ENCODE measurements at places on chromosomes 2 and 18.

GRCh38 chr18:50011813-50012435, 183.0 kb downstream of the MYO5B start:
- no peak for DNase-seq

- DNase-seq, result no peak
Measured at GRCh38 chr18:74511823-74512222, 15.7 kb downstream of the CNDP2 start.

DNA sequence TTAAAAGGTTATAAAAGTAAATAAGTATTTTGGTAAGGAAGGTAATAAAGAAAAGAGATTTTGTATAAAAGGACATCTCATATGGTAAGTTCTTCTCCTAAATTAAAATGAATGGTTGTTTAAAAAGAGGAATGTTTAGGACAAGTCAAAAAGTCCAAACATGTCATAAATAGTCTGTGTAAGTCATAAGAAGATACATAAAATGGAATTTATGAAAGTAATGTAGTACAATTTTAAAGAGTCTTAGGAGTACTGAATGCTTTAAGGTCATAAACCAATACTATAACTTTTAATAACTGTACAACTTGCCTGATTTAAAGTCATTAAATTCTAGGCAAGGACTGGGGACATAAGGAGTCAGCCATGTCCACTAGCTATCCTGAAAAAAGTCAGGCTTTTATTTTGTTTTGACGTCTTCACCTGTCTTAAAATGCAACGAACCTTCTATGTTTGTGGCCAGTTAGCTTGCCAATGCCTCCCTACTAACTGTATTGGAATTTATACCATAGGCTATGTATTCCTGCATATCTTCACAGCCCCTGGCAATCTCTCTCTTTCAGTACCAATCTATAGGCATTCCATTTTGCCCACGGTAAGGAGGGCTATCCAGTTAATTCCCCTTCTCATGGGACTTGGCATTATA, 312.3 kb upstream of the LRRTM4 start:
- DNase-seq, result no peak

GRCh38 chr2:38466876-38467767, 90.0 kb upstream of the ATL2 start:
- DNase-seq, result no peak

GRCh38 chr18:69897397-69898108, 50.1 kb downstream of the CD226 start:
- no peak for DNase-seq

GRCh38 chr2:52936029-52936428, 831.6 kb upstream of the CHAC2 start:
- DNase-seq, result no peak

DNA sequence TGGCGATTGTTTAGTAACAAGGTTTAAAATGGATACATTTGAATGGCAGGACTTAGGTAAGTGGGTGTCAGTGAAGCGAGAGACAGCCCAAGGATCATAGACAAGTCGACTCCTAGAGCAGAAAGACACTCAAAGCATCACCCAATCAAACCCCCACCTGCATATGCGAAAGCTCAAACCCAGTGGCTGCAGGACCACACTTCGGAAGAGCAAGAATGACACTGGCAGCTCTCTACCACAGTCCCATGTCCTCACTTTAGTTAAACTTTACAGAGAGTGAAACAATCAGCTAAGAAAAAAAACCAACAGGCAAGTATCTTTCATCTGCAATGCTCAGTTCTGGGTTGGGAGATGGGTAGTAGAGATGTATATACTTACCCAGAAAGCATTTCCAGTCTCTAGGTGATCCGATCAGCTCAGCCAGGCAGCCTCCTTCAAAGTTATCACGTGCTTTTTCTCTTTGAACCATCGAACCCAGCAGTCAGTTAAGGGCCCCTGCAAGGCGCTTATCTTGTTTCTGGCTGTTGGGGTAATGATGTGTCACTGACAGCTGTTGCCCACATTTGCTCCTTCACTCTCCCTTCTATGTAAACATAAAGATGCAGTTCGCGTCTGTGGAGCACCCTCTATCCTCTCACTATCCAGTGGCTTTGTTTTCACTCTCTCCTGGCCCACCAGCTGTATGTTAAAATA, 357.5 kb upstream of the ID2 start:
- DNase-seq, result no peak

DNA sequence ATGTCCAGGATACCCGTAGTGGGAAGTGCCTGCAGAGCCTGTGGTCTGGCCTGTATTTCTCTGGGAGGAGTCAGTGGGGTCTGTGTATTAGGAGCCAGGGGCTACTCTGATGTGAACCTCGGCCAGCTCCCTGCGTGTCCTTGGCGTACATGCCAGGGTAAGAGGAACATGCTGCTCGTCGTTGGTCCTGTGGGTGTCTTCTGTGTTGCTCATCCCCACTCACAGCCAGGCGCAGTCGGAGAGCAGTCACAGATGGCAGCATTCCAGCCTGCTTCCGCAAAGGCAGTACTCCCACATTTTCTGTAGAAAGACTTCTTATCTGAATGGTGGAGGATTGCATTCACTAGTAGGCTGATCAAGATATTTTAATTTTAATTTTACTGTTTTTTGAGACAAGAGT, 84.9 kb downstream of the DGKD start:
- DNase-seq, result no peak

DNA sequence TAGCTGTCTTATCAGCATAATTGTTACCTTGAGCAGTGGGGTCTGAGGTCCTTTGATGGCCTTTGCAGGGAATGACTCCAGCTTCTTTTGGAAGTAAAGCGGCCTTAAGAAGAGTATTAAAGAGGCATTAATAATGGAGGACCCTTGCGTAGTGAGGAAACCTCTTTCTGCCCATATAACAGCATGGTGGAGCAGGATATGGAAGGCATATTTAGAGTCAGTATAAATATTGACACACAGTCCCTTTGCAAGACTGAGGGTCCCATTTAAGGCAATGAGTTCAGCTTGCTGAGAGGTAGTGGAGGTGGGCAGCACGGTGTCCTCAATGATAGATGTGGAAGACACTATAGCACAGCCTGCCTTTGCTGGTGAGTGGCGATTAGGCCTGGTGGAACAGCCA, 32.7 kb downstream of the NCL start:
- DNase-seq, result no peak

GRCh38 chr2:24824966-24825882, 32.0 kb downstream of the CENPO start:
- DNase-seq, result peak; percentile 13

DNA sequence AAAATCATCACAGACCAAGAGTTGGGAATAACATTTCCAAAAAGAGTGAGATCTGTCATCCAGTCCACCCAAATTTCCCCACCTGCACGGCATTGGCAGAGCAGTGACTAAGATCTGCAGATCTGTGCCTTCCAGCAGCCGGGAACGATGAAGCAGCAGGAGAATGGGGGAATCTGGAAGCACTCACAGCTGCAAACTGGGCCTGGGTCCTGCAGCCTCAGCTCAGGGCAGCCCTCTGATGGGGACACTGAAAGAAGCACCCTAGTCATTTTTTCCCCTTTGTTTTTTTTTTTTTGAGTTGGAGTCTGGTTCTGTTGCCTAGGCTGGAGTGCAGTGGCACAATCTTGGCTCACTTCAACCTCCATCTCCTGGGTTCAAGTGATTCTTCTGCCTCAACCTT, 4.4 kb upstream of the SAG start:
- no peak for DNase-seq

DNA sequence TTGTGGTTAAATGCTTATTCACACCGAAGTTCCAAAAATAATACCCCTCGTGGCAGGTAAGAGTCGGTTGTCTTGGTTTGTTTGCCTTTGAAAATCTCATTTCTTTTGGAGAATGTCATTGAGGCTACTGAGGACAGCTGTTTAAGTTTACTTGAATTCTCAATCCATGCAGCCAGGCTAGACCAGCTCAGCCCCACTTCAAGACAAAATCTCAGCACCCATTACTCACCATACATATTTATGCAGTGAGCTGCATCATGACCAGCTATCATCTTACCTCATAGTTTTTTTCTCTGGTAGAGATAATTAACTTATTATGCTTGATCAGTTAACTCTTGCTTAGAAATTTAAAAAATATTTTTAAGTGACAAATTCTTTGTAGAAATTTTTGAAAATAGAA, 115.9 kb downstream of the HAUS1 start:
- DNase-seq, result no peak

DNA sequence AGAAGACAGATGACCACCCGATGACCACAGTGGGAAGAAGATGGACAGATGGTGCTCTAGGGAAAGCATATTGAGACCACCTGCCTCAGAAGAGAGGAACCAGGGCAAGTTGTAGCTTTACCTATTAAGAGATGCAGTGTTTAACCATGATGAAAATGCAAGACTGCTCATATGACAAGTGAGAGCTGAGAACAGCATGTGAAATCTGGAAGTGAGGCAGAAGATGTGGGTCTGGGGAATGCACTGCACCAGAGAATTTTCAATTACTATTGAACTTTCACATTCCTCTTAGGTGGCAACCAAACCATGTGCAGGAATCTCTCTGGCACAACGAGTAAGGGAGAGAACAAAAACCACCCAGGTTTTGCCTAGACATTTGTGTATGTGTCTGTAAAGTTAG, 184.8 kb upstream of the CRIM1 start:
- no peak for DNase-seq

- no peak for DNase-seq
Measured at GRCh38 chr2:118834440-118834810, 13.0 kb downstream of the EN1 start.

GRCh38 chr2:128317181-128317898, 1.3 kb downstream of the HS6ST1 start:
- peak; percentile 8 for DNase-seq

- DNase-seq, result no peak
Measured at GRCh38 chr2:49219741-49220140, 65.4 kb upstream of the FSHR start.

DNA sequence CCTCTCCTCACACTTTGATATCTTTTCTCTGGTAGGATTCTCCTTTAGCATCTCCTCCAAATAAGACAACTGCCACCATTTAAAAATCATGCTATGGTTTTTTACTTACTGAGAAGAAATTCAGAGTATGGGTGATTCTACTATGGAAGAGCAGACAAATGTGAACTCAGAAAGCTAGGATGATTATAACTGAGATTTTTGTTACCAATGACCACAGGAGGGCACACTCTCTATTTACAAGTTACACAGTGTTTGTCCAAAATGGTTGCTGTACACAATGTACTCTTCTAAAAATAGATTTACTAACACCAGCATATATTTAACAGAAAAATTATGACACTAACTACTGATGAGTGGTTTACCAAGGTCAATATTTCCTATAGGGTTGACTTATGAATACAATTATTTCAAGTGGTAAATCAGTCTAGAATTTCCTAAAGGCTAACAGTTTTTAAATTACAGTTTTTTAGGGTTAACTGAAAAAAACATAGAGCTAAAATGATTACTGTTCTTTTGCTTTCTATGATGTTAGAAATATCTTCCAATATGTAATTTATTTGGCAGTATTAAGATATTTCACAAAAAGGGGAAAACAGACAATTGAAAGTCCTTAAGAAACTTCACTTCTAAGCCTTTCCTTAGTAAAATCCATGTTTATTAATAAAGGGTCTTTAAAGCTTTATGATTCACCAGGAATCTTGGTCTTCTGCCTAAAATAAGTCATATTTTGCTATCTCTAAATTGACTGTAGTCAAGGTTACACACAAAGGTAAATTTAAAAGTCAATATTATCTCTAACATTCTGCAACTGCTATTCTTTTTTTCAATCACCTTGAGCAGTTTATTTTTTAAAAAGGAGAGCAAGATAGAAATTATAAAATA, 57.2 kb downstream of the MAP4K3 start:
- peak; percentile 36 for DNase-seq

DNA sequence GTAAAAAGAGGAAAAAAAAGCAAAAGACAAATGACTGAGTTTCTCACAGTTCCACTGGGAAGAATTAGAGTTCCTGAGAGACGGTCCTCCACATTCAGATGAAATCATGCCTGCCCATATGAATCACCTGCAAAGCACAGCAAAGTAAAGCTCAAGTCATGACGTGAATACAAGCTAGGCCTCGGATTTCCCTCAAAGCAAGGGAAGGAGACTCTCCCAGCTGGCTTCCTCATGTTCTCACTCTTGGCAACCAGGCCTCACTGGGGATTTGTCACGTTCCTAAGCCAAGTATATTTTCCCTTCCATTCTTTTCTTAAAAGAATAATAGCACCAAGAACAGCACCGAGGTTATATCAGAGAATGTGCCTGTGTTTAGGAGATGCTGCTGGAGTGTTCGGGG, 47.0 kb downstream of the CYP27C1 start:
- no peak for DNase-seq

DNA sequence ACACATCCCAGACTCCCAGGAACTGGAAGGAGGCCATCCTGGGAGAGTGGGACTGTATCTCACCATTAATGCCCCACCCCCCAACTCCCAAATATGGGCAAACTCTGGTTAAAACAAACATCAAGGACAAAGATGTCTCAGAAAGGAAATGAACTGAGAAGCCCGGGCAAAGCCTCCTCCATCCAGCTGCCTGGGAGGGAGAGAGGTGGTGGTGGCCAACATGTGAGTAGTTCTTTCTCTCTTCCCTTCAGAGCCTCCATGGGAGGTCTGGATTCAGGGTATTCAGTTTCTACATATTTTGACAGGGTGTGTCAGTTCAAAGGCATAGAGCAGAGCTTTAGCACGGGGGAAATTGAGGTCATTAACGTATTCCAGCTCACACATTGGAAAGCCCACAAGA, 57.5 kb downstream of the CXCR4 start:
- no peak for DNase-seq

DNA sequence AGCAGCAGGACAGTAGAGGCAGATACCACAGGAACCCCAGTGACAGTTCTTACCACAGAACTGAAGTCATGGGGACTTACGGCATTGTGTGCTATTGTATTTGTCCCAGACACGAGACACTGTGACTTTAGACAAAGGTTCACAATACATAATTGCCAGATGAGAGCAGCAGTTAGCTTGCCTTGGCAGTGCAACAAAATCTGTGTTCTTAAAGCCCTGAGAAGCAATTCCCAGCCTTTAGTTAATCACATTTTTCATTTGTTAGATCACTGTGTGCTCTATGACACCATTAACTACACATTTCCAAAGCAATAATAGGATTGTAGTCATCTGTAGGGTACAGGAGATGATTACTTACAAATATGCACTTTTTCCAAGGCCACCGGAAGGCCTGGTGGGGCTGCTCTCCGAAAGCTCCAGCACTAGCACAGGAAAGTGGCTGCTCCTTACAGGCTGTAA, 97.5 kb upstream of the LDLRAD4 start:
- no peak for DNase-seq

GRCh38 chr18:77457681-77458080, 208.0 kb downstream of the GALR1 start:
- DNase-seq, result no peak

DNA sequence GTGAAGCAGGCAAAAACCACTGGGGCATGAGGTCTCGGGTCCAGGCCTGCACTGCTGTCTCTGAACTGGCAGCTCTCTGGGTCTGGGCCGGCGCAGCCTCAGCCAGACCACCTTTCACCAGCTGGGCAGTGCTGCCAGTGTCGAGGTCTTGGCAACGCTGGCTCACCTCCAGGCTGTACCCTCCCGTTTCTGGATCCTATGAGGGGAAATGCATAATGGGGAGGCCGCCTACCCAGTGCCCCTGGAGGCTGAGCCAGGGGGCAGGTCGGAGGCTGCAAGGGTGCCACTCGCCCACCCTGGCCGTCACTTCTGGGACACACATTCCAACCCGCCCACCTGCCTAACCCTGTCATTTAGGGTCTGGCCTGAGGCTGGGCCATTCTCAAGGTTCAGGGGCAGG, 24.6 kb downstream of the KIF1A start:
- no peak for DNase-seq

Data from T-helper 1 cell (primary cell).